ENCODE measurements at places on chromosomes 5 and 9.

DNA sequence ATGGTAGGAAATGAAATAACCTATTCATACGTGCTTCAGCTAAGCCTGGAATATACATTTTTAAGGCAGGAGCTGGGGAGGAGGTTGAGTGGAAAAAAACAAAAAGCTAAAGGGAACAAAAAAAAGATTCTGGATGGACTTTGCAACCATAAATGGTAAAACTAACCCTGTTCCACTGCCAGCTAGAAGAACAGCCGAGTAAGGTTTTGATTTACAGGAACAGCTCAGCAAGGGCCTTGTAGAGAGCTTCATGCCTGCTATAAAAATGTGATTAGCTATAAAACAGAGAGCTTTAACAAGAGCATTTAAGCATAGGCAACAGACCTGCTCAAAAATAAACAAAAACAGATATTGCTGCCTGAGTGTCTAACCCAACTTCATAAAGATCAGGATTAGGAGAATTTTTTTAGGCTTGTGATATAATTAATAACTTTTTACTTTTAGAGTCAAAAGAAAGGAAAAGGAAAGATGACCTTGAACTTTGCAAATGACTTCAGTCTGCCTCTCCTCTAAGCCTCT is 194.8 kb downstream of the FBXL7 start:
- peak; percentile 29 for DNase-seq

GRCh38 chr5:163661360-163661759 is 155.9 kb downstream of the MAT2B start:
- DNase-seq, result no peak

DNA sequence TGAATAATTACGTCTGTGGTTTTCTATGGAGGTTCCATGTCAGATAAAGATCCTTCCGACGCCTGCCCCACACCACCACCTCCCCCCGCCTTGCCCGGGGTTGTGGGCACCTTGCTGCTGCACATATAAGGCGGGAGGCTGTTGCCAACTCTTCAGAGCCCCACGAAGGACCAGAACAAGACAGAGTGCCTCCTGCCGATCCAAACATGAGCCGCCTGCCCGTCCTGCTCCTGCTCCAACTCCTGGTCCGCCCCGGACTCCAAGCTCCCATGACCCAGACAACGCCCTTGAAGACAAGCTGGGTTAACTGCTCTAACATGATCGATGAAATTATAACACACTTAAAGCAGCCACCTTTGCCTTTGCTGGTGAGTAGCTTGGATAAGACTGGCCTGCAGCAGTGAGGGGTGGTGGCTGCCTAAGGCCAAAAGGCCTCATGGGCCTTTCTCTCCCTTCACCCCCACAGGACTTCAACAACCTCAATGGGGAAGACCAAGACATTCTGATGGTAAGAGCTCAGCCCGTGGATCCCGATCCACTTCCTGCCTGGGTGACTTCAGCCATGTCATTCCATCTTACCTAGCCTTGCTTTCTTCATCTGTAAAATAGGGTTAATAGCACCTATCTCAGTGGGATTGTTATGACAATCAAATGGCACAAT is at the start of gene IL3:
Gene IL3, plus strand, starts transcription at position 155 of the 661 bp plus-strand sequence. Its CDS starts 52 bp downstream, at position 207.
- no peak for DNase-seq

- no peak for DNase-seq
Measured at GRCh38 chr5:113900816-113901215, 387.3 kb downstream of the YTHDC2 start.

Measured in adrenal gland (tissue), 19 donors.